ENCODE measurements at places on chromosomes 12 and 14. TPM values are rescaled to one million over a fixed set of nuclear protein-coding genes. Genes with fewer than 3 reads are reported as not detected.

Gene RNASE2
- total RNA-seq = not detected

Gene HOXC5
- 1.3 TPM for total RNA-seq

Gene CLEC12A
- not detected for total RNA-seq

Gene COCH
- total RNA-seq = 27.1 TPM

Gene RNASE3
- not detected for total RNA-seq

Gene RTN1
- total RNA-seq = not detected

Gene BTBD7
- 11.8 TPM for total RNA-seq

Gene SLC4A8
- total RNA-seq = 0.74 TPM

Gene KRT5
- total RNA-seq = 0.49 TPM

Gene REM2
- 0.36 TPM for total RNA-seq

Gene SERPINA10
- not detected for total RNA-seq

Gene SERPINA1
- total RNA-seq = 3.1 TPM

Gene DERA
- 41.9 TPM for total RNA-seq

Gene IFI27L1
- 20.9 TPM for total RNA-seq

Gene ENDOU
- not detected for total RNA-seq

Gene SSTR1
- total RNA-seq = not detected

Gene MMP17
- total RNA-seq = 10.1 TPM

Gene PLEKHG7
- total RNA-seq = not detected

Gene AQP6
- not detected for total RNA-seq

Gene HOXC11
- total RNA-seq = 0.53 TPM

Gene RDH16
- not detected for total RNA-seq

Gene PPP4R4
- total RNA-seq = 0.50 TPM

Gene ATP2B1
- total RNA-seq = 58.2 TPM

Gene MIP
- not detected for total RNA-seq

Gene PAPLN
- 5.7 TPM for total RNA-seq

Gene ASCL4
- total RNA-seq = not detected

Gene TAS2R19
- total RNA-seq = not detected

Gene RAD51AP1
- total RNA-seq = 12.1 TPM

Gene SERPINA12
- total RNA-seq = not detected

Gene ALG10B
- total RNA-seq = 3.2 TPM

Gene MSI1
- total RNA-seq = 1.4 TPM
